ENCODE measurements at places on chromosomes 7 and 10.

- no peak for DNase-seq
Measured at GRCh38 chr7:38594949-38595348, 36.2 kb downstream of the AMPH start.

DNA sequence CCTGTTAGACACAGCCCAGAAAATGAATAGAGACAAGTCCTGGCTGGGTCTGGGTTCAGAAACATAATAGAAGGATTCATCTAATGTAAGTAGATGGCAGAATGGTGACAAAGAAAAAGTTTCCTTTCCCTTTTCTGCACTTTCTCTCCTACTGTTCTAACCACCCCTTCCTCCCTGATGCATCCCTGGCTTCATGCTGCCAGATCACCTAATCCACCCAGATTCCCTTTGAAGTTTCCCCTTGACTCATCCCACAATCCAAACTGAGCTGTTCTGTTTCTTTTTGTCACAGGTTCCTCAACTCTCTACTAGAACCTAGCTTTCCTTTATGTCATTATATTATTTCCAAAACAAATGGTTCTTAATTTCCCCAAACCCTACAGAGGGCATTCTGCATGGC, 1.1 kb upstream of the MACC1 start:
- no peak for DNase-seq

GRCh38 chr10:102982296-102982695, 64.2 kb downstream of the CNNM2 start:
- DNase-seq = no peak

DNA sequence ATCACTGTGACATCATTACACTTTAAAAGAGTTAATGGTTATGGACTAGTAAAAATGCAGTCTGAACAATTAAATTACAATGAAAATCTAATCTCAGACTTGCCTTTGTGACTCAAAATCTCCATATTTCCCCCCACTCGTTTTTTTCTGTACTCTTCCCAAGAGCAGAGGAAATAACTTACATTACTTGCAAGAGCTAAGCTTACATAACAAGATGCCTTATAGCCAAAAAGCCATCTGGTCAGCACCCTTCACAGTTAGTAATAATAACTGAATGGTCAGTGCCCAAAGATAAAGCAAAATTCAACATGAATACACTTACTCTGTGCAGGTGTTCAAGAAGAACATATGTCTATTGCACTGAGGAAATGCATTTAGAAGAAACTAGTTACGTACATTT, 1381.5 kb upstream of the CELF2 start:
- no peak for DNase-seq

DNA sequence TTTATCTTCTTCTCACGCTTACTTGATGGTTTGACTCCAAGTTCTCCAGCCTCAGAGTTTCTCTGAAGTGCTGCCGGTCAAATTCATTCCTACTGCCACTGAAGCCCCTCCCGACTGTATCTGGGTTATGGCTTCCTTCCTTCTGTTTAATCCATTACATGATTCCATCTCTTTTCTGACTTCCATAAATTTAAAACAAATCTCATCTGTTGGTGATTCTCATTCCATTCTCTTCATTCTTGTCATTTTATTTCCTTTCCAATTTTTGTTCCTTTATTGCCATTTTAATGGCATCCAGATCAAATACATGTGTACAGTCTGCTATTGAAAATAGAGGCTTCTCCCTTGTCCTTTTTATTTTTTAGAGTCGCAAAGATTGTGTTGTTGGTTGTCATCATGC, 25.4 kb upstream of the HIBADH start:
- DNase-seq = no peak

- DNase-seq = no peak
Measured at GRCh38 chr7:66500087-66500486, 128.6 kb upstream of the KCTD7 start.

DNA sequence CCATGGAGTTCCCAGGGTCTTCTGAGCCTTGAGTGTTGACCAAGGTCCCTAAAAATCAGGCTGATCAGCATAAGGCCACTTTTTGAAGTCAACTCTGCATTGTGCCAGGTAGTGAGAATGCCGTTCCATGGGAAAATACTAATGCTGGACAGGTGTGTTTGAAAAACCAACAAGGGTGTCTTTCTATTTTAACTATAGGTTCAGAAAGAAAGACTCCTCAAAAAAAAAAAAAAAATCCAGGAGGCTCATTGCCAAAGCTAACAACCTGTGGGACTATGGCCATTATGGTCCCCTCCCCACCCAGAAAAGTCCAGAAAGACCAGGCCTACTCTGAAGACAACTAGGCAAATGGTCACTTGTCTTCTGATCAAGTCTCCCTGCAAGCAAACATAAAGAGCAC, 44.4 kb downstream of the NRAP start:
- DNase-seq = no peak

GRCh38 chr10:127434006-127434405, 115.1 kb upstream of the NPS start:
- DNase-seq = no peak

- DNase-seq = no peak
Measured at GRCh38 chr10:120477021-120477742, 20.2 kb downstream of the PLPP4 start.

Data from CD8-positive, alpha-beta memory T cell (primary cell).